ENCODE measurements at places on chromosomes 1 and 21.

GRCh38 chr21:42760951-42761751 lies 107.7 kb downstream of the PDE9A start:
- DNase-seq = no peak

DNA sequence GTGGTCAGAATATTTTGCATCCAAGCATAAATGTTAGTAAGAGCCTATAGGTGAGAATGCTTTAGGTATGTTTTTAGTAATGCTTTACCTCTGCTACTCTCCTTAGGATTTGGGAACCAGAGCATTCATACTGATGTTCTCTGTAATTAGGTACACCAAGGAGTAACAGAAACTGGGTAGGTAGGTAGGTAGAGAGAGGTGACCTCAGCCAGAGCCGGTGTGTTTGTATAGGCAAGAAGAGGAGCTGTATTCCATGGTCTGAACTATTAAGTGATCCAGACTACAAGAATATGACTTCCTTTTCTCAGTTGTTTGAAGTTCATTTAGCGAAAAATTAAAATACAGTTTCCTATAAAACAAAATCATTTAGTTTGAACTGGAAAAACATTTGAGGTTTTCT lies 108.5 kb downstream of the SDCCAG8 start:
- no peak for DNase-seq

DNA sequence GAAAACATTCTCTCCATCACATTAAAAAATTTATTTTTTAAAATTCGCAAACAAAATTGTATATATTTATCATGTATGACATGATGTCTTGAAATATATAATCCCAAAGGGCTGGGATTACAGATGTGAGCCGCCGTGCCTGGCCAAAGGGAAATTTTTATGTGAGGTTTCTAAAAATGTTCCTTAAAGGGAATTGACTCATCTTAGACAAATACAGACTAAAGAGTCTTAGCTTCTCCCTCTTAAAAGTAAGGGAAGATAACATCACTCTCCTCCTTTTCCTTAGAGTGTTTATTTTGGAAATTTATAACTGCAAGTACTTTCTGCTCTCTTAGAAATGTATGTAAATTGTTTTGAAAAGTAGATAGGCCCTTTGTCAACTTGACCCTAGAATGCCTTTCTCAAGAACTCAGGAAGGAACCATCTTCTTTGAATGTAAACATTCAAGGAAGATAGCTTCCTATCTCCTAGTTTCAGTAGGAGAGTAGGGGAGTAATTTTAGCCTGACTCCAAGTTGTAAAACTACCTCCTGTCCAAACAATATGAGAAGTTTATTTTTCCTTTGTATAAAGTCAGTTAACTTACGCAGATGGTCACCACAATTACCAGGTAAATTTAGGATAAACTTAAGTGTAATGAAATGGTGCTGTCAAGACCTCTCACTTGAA lies 59.5 kb downstream of the C21orf91 start:
- DNase-seq = no peak

DNA sequence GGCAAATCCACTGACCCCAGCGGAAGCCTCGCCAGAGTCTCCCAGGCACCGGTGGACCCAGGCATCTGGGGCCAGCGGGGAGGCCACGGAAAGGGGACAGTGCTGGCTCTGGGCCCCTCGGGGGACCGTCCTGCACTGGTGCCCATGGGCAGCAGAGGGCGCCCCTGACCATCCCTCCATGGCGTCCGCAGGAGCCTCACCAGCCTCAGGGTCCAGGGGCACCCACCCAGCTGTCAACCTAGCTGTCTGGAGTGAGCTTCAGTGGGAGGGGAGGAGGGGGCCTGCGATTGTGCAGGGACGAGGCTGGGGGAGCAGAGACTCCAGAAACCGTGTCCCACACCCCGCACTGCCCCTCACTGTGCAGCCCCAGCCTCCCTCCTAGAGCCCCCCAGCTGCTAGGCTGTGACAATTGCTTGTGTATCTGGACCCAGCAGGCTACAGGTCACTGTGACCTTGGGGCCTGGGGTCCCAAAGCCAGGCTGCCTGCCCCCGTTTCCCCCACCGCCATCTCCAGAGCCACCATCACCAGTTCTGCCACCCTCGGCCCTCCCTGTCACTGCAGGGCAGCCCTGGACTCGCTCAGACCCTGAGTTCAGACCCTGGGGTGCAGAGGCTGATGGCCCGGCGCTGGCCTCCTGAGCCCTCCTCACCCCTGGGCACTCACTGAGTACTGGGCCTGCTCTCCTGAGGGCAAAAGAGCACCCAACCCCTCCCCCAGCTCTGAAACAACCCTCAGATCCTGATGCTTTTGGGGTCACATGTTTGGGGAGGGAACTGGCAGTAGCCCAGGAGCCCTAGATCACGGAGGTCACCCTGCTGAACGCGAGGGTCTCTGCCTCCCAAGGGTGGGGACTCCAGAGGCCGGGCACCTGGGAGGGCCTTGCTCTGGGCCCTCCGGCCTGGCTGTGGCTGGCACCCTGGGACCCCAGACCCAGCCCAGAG lies 10.6 kb upstream of the COL6A1 start:
- peak; percentile 47 for DNase-seq

GRCh38 chr21:31872452-31873274 lies at the start of gene HUNK:
TSS of gene HUNK (plus strand) at chr21:31873020. CDS start at chr21:31873675, 655 bp downstream.
- DNase-seq = no peak

GRCh38 chr21:42585881-42586280 lies 67.5 kb upstream of the PDE9A start:
- DNase-seq = no peak

- no peak for DNase-seq
Observed at GRCh38 chr21:41783476-41784180, 16.8 kb upstream of the RIPK4 start.

DNA sequence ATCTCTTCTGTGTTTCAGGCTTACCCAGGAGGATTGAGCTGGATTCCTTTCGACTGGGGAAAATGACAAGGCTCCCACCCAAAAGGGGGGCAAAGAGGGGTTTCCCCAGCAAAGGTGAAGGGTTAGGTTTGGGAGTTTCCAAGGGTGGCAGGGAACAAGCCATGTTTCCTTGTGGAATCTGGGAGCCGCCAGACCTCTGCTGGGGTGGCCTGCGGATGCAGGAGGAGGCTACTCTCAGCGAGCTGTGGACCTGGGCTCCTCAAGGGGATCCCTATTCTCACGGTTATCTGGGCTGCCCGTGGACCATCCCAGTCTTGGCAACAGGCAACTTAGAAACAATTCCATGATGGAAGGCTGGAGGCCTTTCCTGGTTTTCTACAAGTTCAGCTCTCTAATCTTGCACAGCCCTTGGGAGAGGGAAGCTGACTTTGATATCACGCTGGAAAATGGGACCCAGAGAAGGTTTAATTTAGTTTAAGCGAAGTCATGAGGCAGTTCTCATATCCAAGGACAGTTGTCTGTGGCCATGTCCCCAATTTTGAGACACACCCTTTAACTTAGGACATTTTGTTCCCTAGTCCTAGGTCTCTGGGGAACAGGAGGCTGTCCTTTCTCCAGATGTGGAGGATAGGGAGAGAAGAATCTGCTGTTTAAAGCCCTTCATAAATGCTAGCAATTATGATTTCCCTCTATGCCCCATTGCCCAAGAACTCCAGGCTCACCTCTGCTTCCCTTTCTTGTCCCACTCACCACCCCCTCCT lies 24.7 kb upstream of the STUM start:
- no peak for DNase-seq

DNA sequence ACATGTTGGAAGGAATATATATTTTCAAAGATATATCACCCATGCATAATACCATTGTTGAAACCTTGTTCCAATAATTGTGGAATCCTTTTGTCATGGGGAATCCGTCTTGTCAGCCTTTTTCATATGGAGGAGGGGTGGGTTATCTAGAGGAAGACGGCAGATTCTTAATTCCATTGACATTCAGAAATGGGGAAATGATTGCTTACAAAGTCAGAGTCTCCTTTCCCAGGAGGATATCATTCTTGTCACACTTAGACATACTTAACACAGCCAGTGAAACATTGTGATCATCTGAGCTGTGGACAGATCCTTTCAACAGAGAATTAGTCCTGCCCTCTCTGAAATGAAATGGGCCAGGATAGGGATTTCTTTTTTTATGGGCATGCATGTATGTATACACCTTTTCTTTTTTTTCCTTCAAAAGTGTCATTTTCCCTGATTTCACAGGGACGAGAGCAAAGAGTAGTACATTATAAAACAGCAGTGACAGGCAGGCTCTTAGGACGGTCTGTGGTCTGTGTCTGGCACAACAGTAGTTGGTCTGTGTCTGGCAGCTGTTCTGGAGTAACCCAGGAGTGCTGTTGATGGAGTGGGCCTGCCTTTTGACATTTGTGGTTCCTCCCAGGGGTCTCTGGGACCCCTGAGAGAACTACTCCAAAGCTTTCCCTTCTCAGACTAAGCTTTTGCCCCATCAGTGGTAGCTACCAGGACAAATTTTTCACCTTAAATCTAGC lies 50.1 kb downstream of the VPS13D start:
- DNase-seq = no peak

DNA sequence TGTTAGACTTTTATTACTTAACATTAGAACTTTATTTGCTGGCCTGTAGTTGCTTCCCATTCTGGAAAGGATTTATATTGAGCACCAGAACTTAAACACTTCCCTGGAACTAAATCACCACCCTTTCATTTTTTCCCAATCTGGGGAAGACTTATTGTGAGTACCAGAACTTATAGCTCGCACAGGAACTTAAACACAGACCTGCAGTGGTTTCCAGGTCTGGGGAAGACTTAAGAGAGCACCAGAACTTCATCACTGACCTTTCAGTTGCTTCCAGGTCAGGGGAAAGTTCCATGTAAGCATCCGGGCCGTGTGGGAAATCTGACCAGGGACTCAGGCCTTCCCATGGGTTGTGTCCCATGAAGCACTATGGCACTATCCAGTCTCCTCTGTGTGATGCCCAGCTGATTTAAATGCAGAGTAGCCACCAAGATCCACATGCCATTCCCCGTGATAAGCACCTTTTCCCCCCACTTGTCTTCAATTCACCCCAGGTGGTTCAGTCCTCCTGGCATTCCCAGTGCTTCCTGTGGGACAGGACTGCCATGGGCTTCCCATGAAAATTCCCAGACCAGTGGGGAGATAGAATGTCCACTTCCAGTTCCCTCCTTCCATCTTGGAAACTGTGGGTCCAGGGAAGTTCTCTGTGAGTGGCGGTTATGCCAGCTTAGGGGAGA lies 48.9 kb downstream of the C4BPA start:
- no peak for DNase-seq

DNA sequence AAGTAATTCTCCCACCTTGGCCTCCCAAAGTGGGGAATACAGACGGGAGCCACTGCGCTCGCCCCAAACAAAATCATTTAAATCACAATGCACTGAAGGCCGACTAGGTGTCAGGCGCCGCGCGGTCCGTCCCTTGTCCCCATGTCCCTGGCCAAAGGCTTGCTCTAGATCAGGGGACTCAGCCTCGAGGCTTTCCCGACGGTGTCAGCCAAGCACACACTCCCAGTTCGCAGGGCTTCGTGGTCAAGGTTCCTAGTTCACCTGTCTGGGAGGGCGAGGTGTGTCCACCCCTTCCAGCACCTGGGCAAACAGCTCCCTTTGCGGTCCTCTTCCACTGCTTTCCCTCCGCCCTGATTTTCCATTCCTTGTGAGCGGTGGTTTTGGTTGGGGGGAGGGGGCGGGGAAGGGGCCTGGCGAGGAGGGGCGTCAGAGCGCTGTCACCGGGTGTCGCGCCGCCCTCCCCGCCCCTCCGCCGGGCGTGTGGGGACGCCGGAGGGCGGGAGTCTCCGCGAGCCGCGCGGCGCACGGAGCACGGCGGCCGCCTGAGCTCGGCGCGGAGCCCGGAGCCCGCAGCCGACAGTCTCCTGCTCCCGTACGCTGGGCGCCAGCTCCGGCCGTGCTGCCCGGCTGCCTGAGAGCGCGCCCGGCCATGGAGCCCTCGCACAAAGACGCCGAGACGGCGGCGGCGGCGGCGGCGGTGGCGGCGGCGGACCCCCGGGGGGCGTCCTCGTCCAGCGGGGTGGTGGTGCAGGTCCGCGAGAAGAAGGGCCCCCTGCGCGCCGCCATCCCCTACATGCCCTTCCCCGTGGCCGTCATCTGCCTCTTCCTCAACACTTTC lies at the start of gene STUM:
Gene STUM (plus strand): TSS at position 509 of the 838 bp plus-strand sequence. CDS start 141 bp downstream, at position 650.
- DNase-seq = no peak

DNA sequence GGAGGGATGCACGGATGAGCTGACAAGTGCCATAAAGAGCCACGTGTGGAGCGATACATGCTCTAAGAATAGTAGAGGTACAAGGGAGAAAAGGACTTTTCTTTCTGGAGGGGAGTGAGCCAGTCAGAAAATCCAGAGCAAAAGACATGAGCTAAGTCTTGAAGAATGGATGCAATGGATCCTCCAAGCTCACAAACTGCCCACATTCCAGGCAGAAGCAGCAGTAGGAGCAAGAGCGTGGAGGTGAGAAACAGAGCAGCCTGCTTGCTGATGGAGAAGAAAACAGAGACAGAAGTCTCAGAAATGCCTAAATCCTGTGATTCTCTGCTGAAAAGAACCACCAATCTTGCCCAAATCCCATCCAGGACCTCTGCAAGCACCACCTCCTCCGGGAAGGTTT lies 78.2 kb upstream of the RALGPS2 start:
- DNase-seq = no peak

DNA sequence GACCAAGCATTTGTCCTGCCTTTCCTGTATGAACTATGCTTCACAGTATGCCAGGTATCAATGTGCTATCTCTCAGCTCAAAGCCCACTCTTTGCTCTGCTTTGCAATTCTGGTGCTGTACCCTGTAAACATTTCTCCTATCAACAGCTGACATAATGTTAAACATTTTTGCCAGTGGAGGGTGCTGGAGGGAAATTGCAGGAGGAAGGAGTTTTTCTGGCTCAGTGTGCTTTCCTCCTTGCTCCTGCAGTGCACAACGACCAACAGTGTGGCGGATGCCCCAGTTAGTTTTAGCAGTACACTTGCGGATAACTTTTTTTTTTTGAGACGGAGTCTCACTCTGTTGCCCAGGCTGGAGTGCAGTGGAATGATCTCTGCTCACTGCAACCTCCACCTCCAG lies 67.1 kb upstream of the PTGFRN start:
- no peak for DNase-seq

DNA sequence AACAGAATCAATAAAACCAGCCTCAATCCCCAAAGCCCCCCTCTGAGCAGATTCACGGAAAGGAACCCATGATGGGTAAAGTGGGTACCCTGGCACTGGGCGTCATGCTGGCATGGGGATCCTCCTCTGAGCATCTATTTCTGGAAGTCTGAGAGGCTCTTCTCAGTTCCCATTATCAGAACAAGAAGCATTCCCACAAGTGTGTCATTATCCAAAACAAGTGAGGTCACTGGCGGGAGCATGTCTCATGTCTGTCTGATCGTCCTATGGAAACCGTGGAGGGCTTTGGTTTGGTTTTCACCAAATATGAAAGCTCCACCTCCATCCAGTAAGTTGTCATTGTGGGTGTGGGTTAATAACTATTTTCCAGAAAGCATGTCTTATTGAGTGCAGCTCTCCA lies 70.7 kb downstream of the PGM1 start:
- DNase-seq = no peak

All from activated gamma-delta T cell treated with anti-CD3 and anti-CD28 coated beads, Interleukin-2, amount 50 U/mL, for 16 hours (primary cell).